ENCODE measurements at places on chromosomes 3 and 15.

DNA sequence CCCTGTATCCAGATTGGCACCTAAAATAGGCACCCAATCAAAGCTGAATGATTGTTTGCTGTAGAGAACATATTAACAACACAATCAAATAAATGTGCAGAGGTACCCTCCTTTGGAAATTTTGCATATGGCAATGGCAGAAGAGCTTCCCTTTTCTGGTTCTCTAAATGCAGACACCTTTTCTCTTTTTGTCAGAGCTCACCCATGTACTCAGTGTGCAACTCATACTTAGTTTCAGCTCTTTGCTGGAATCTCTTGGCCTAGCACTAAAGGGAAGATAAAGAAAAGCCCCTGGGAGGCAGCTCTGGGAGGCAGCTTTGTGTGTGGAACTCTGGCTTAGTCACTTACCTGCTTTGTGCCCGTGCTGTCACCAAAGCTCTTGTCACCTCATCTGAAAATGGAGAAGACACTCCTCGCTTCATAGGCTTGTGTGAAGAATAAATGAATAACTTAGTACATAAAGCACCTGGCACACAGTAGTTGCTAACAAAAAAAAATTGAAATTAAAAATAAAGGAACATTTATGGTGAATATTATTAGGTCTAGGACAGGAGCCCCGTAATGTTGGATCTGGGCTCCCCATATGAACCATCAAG, 28.8 kb downstream of the ST6GAL1 start:
- DNase-seq = no peak

DNA sequence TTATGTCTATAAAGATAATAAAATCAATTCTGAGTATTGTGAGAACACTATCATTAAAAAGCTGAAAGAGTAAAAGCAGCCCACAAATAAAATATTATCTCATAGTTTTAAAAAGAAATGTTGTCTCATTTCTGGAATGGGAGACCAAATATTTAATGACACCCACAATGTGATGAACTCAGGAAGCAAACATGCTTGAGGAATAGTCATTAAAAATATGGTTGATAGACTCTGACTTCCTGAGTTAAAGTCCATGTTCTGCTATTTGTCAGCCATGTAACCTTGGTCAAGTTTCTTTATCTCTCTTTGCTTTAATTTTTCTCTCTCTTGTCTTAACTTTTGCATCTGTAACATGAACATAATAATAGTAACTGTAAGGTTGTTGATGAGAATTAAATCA, 35.5 kb upstream of the CHMP2B start:
- no peak for DNase-seq

DNA sequence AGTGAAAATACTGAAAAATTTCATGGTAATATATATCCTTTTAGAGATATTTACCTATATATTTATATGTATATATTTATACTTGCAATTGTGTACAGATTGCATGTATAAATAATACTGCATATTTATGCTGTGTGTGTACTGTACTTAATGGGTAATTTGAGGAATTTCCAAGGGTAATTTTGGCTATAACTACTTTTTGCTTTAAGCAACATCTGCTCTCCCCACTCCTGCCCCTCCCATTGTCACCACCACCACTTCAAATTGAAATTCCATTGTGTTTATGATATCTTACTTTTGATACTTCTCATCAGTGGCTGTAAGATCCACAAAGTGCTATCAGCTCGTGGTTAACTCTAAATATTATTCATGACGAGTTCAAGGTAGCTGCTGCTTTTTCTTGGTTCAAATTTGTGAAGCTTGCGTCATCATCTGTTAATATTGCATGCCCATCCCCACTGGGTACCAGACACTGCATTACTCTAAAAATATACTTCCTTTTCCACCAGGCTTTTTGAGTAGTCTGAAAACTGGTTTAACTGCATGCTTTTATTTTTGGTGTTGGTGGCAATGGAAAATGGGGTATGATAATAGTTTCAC, 91.7 kb upstream of the MITF start:
- DNase-seq = no peak

DNA sequence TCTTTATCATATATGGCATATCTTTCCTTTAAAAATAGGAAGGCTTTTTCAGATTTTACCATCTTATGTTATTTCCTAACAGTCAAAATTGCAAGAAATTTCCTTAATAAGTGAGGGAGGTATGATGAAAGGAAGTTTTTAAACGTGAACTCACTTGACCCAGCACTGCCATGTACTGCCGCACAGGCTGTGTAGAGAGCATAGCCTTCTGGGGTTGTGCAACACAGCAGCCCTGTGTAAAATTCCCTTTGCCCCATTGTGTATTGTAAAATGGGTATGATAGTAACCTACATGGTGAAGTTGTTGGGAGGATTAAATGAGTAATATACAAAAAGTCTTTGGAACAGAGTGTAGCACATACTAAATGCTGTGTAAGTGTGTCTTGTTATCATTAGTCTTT, 78.6 kb downstream of the PEX5L start:
- no peak for DNase-seq

DNA sequence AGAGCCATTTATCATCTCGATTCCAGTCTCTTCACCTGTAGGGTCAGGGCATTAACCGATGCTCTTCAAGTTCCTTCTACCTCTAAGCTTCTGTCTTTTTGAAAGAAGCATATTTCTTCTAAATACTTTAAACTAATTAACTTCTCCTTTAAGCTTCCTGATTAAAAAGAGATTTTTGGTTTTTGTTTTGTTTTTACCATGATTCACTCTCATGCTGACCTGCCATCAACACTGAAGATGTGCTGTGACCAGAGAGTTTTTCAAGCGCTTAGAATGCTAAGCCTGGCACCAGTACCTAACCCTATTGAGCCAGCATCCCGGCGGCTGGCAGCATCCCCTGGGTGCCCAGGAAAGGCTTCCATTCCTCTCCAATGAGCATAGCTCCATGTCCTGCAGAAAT, 89.3 kb downstream of the FOXP1 start:
- DNase-seq = no peak

DNA sequence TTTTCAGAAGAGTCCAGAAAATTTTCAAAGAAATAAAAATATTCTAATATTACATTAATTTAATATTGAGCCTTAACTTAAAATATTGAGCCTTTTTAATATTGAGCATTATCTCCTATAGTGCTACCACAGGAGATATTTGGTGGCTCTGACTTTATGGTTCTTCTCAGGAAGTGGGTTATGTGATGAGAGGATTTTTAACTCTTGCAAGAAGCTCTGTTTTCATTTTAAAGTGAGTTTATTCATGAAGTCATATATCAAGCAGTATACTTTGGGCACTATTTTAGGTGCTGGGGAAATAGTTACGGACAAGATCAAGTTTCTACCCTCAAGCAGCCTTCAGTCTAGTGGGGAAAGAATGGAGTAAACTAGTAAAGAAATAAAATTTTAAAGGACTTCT, 13.4 kb upstream of the MBNL1 start:
- no peak for DNase-seq

DNA sequence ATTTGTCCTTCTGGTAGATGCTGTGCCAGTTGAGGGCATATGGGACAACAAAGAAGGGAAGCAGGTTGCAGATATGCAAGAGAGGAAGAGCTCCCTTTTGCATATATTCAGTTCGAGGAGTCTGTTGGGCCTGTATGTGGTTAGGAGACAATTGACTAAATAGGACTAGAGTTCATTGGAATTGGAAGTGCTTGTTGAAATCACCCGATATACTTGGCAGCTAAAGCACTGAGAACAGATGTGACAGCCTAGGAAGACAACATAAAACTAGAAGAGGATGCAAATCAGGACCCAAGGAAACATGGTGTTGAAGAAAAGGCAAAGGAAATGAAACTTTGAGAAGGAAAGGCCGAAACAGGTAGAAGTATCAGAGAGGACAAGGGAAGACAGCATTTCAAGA, 215.2 kb upstream of the P2RY1 start:
- DNase-seq = no peak

GRCh38 chr3:186021673-186022362, 84.0 kb upstream of the TRA2B start:
- DNase-seq = no peak

DNA sequence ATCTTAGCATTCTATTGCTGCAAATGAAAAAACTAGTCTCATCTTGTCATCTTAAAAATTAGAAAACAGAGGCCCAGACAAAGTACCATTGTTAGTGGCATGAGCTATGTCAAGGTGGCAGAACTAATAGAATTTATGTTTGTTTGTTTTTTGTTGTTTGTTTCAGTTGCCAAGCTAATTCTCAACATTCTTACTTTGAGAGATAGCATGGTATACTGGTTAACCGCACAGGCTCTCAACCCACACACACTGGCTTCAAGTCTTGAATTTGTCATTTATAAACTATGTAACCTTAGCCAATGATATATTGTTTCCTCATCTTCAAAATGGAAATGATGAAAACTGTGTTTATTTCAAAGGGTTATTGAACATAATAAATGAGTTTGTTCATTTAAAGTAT, 367.6 kb upstream of the PLSCR5 start:
- no peak for DNase-seq

DNA sequence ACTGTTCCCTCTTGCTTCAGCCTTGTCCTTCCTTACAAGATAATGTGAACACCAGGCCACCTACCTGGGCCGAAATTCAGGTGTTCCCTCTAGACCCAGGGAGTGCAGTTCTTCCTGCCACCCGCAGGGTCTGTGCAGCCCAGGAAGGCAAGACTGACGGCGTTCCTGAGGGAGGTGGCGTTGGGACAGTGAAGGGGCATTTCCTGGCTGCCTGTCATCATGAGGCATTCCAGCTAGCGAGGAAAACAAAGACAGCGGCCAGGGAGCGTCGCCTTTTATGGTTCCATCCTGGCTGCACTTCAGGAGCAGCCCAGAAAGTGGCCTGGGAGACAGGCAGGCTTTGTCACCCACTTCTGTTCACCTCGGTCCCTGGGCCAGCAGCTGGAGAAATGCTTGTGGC, 84.8 kb upstream of the WNT5A start:
- DNase-seq = no peak

GRCh38 chr15:66986951-66987350, 78.5 kb upstream of the SMAD3 start:
- no peak for DNase-seq

DNA sequence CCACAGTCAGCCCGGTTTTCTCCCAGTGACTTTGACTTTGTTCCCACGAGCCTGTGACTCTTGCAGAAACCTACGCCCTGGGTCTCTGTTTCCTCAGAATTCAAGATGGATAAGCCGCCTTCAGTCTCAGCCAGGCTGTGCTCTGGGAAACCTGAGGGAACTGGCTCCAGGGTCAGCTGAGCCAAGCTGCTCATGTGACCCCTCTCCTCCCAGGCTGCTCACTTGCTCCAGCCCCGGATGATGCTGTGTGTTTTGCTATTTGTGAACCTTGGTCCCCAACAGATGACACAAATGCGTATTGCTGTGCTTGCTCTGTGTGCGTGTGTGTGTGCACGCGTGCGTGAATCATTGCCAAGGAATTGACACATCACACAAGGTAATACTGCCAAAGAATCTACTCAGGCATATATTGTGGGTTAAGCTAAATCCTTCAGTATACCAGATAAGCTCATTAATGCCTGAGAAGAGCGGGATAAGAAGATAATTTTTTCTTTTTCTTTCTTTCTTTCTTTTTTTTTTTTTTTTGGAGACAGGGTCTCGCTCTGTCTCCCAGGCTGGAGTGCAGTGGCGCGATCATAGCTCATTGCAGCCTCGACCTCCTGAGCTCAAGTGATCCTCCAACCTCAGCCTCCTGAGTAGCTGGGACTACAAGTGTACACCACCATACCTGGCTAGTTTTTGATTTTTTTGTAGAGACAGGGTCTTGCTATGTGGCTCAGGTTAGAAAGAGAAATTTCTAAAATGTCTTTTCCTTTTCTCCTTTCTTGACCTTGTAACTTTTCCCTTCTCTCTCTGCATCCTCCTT, 29.2 kb upstream of the UMPS start:
- DNase-seq = no peak

GRCh38 chr15:35444557-35445204, 101.3 kb downstream of the DPH6 start:
- no peak for DNase-seq

DNA sequence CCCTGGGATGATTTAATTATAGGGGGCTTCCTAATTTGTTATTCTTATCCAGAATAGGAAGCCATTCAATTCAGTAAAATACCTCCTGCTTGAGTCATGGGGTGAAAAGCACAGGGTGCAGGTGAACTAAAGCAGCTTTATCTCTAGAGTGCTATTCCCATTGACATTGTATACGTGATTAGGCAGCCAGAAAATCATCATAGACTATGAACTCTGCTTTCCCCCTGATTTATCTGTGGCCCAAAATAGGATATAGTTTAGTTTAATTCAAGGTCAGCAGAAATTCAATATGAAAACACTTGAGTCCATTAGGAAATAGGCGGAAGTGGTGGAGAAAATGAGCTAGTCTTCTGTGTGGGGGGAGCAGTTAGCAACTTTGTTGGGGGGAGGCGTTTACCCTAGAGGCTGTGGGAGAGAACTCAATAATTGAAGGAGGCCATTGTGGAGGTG, 18.2 kb upstream of the PRKCI start:
- no peak for DNase-seq

DNA sequence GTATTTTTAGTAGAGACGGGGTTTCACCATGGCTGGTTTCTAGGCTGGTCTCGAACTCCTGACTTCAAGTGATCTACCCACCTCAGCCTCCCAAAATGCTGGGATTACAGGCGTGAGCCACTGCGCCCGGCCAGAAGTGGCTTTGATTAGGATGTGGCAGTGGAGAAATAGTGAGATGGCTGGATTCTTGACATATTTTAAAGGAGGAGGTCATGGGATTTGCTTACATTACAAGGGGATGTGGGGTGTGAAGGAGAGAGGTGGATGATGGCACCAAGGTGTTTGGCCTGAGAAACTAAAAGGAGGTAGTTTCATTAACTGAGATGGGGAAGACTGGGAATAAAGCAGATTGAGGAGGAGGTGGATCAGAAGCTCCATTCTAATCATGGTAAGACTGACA, 15.0 kb upstream of the LTF start:
- DNase-seq = no peak

DNA sequence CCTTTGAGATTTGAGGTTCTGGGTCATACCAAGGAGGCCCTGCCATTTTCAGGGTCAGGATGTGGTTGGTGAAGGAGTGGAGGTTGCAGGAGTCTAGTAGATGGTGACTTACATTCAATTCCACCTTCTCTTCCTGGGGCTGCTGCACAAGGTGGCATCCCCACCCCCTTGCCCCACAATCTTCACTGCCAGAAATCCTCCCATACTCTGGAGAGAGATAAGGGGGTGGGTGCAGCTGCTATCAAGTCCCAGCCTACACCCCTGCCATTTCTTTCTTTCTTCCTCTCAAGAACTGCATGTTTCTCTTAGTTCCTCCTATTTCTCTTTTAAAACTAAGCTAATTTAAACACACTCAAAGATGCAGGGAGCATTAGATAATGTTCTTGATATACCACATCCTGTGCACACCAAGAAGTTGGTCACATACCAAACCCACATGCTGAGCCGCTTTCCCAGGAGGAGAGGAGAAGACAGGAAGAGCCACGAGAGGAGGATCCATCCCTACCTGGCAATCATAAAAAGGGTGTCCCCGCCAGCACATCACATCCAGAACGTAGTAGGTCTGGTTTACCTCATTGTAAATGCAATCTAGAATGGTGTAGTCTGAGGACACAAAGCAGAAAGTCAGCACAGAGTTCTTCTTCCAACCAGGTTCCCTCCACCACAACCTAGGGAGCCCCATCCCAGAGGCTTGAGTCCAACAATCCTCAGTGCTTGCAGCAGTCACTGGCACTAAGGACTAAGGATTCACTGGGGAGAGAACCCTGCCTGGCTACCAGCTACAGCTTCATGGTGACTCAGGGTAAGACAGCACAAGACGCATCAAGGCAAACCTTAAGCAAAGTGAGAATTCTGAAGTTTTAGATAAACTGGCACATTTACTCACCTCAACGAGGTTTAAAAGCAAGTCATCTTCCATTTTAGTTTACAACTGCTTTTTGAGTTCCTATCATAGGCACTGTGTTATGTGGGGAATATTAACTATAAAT, 18.5 kb downstream of the SNUPN start:
- DNase-seq = no peak

Measured in stimulated activated CD4-positive, alpha-beta T cell treated with anti-CD3 and anti-CD28 coated beads, TNF-alpha, amount 100 ng/mL, for 24 hours (primary cell).